ENCODE measurements at places on chromosomes 7 and 10.

DNA sequence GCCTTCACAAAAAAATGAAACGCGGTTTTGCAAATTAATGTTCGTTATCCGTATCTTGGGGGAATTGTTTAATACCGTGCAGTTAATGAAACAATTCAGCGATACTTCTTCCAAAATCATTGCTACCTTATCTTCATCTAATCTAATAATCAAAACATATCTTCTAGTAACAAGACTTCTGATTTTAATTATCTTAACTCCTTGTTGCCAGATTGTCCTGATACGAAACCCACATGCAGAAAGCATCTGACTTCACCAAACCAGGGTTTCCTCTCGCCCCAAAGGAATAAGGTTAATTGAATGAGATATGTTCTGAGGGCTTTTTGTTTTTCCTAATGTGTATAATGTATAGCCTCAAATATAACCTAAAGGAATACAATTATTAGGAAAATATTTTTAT lies 105.2 kb upstream of the SH2B2 start:
- no peak for DNase-seq

DNA sequence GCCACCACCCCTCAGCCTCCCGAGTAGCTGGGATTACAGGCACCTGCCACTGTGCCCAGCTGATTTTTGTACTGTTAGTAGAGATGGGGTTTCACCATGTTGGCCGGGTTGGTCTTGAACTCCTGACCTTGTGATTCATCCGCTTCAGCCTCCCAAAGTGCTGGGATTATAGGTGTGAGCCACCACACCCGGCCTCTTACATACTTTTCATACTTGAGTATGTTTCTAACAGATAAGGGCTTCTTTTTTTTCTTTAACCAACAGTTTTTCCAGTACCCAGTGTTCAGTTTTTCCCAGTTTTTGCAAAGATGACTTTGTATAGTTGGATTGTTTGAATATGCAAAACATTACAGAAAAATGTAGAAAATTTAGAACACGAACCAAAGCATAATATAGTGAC lies 7.7 kb downstream of the EIF4H start:
- no peak for DNase-seq

DNA sequence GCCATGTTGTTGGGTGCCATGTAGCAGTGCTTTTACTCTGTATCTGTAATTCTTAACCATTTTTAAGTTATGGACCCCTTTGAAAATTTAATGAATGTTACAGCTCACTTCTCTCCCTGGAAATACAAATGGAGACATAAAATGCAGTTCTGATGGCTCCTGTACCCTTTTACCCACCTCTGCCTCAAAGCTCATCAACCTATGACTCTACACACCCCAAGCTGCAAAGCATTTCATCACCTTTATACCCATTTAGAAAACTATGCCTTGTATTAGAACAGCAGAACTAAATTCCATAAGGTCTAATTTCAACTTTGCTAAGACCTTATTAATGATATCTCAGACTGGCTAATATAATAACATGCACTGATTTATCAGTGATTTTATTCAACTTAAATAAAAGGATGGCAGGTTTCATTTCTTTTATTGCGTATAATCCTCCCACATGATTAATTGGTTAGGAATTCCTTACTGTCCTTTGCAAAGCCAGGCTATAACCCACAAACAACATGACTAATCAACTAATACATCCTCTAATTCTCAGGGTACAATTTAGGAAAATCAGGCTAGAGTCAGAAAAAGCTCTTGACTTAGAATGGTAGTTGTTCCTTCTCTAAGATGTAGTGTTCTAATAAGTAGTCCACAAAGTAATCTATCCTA lies 68.1 kb downstream of the CPEB3 start:
- no peak for DNase-seq

- no peak for DNase-seq
These were observed 103.6 kb downstream of the NPSR1 start for GRCh38 chr7:34761627-34762026.

GRCh38 chr10:4250587-4250887 lies 465.5 kb upstream of the KLF6 start:
- DNase-seq = no peak

- no peak for DNase-seq
These were observed 126.5 kb upstream of the ZNF438 start for GRCh38 chr10:31158011-31158658.

- DNase-seq = no peak
These were observed 614.9 kb upstream of the FZD8 start for GRCh38 chr10:36256948-36257356.
